ENCODE measurements at places on chromosomes 7 and 10.

GRCh38 chr10:44253769-44254462, 131.0 kb downstream of the CXCL12 start:
- DNase-seq: no peak

- no peak for DNase-seq
Observed at GRCh38 chr10:119849031-119849789, 23.4 kb downstream of the MCMBP start.

GRCh38 chr7:50266635-50267386, 37.7 kb upstream of the IKZF1 start:
- peak; percentile 56 for DNase-seq

DNA sequence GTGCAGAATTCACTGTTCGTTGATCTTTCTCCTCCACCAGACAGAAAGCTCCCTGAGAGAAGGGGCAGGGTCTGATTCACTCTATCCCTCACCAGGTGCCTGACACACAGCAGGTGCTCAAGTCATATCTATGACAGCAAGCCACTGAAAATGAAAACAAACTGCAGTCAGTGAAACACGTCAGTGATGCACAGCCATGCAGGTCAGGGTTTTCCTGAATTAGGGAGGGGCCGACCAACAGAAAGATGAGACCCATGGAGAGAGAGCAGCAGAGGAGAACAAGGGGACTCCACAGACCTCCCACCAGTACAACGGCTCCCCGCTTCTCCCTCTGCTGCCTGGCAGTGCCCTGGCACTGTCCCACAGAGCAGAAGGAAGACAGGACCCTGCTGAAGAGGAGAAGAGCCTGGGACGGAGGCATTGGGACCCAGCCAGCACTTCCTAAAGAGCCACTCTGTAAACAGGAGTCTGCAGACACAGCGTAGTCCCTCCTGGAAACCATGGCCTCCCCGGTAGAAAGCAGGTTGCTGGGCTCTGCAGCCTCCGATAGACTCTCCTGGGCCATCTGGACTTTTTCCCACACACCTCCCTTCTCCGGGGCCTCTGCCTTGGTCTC, 50.3 kb downstream of the FAM53B start:
- no peak for DNase-seq

DNA sequence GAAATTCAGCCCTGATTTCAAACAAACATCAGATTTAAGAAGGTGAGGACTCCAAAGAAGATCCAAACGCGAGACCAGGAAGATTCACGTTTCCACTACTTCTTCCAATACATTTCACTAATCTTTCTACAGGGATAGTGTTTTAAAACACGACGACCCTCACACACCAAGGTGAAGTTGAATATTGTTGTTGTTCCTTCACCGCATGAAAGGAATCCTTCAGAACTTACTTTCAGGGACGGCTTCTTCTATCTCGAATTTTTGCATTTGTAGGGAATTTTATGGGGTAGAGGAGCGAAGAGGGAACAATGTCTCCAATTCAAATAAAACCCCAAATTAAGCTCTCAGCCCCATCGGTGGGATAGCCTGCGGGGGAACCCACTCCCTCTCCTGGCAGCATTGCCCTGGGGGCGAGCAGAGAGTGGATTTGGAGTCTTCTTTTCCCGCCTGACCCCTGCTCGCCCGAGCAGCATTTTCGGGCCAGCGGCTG, 1.5 kb upstream of the GATA3 start:
- no peak for DNase-seq

DNA sequence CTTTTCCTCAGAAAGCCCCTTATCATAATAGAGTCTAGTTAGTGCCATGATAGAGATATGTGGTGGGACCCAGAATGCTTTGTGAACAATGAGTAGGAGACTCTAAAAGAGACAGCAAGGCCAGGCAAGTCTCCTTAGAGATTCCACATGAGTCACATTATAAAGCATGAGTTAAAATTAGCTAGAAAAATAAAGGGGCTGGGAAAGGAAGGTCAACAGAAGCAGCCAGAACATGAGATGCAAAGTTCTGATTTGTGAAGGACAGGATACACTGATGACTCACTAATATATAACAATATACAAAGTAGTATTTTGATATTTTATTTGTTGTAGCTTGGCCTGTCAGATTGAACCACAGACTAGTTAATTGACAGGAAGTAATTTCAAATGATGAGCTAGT, 25.3 kb upstream of the SNX13 start:
- DNase-seq: no peak

DNA sequence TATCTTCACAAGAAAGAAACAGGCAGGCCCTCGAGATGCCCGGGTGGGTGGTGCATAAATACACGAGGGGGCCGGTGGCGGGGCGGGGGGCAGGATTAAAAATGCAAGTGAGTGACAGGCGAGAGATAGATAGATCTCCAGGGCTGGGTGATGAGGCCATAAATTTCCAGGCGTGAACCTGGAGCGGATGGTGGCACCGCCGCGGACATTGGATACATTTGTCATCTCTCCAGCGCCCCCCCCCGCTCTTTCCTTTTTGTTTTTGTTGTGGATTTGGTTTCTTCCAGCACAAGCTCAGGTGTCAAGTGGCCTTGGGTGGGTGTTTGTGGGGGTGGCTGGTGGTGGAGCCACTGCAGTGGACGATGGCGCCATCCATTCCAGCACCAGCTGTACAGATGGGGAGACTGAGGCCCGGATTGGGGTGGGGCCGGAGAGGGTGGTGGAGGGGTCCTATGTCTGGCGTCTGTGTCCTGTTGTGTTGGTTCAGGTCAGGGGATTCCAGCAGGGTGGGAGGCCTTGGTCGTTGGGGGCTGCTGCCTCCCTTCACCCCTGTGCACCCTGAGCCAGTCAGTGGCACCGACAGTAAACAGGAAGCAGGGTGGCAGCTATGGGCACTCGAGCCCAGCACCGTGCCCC, 2.9 kb downstream of the ELFN1 start:
- DNase-seq: no peak

- DNase-seq: no peak
Observed at GRCh38 chr7:76259124-76260093, 43.1 kb upstream of the HSPB1 start.

- no peak for DNase-seq
Observed at GRCh38 chr7:134473861-134474291, 15.0 kb upstream of the AKR1B1 start.

DNA sequence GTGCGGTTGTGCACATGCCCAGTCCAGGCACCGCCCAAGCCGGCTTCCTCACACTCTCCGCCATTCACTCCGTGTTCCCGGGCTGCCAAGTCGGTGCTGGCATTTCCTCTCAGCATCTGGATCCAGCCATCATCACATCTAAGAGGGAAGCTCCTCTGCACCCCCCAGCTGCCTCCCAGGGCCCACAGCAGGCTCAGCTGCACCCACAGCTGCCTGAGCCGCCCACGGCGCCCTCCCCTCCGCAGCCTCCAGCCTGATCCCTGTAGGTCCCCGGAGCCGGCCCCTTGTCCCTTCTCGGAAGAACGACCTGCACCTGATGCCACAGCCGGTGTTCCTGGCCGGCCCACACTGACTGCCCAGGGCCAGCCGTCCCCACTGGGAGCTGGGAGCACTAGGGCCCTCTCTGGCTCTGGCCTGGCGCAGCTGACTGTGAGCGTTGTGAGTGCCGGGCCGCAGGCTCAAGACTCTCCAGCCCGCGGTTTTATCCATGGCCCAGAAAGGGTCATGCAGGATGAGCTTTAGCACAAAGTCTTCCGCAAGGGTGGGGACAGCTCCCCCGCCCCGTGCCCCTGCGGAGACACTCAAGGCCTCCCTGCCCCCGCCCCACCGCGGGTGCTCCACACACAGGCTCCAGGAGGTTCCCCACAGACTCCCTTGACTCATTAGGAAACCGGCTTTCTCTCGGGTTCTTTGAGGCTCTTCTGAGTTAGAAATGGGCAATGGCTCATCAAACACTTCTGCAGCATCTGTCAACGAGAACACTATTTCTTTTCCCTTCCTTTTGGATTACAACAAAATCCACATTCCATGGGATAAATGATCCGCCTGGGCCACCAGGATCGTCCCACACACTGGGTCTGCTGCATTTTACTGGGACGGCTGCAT, 31.2 kb downstream of the CFAP46 start:
- DNase-seq: no peak

DNA sequence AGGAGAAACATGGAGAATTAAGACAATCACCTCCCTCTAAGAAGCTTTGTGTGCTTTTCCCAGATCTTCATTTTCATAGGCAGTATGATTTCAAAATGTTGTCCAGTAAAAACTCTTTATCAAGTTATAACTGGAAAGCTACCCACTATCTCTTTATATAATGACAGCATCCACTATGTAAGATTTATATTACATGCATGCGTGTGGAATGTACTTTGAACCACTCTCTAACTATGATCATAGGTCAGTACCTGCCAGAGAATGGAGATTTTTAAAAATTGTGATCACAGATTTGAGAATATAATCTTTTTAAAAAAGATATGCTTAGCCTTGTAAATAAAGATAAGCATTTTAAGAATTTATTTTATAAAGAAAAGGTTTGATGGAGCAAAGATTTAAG, 17.9 kb downstream of the PAPSS2 start:
- DNase-seq: no peak

- DNase-seq: no peak
Observed at GRCh38 chr10:55374917-55375316, 573.9 kb upstream of the PCDH15 start.

- peak; percentile 89 for DNase-seq
Observed at GRCh38 chr7:100221231-100221718, 1.5 kb downstream of the PVRIG start.

All from RPMI8226 (cell line).